Adrenal gland (tissue), 19 donors: ENCODE measurements at places on chromosomes 2 and 18.

DNA sequence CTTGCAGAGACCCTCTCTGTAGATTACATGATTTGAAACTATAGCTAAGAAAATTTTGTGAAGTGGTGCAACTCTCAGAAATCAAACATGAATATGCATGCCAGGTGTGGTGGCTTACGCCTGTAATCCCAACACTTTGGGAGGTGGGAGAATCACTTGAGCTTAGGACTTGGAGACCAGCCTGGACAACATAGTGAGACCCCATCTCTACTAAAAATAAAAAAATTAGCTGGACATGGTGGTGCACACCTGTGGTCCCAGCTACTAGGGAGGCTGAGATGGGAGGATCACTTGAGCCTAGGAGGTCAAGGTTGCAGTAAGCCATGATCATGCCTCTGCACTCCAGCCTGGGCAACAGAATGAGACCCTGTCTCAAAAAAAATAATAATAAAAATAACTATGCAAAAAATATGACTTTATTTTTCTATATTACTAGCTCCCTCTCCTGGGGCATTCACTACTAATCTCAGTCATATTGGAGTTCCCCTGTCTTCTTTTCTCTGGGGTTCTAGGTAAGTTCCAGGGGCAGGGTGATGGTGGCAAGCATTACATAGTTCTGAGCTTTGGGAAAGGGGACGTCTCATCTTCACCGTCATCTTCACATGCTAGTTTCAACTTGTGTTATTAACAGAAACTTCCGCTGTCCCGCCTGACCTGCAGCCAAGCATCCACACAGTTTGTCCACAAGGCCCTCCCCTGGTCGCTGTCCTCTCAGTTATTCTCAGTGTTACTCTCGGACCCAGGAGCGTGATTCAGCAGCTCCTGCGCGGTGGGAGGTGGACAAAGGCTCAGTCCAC is 96.8 kb upstream of the MBOAT2 start:
- DNase-seq = no peak

DNA sequence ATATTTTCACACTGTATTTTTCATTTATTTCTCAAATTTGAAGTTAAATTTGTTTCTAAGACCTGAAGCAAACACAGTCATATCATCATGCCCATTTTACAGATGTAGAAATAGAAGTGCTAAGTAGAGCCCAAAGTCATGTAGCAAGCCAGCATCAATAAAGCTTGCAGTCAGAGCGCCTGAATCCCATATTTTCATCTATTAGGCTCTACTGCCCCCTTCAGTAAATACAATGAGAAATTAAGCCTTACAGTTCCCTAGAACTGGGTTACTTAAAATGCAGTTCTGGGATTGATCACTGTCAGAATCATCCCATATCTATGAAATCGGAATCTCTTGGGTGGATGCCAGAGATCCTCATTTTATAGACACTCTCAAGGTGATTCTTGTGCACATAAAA is 419.9 kb downstream of the TGIF1 start:
- peak; percentile 36 for DNase-seq

- no peak for DNase-seq
Measured at GRCh38 chr2:189440644-189440946, 679 bp upstream of the WDR75 start.

- no peak for DNase-seq
Measured at GRCh38 chr18:65365245-65365980, 385.4 kb upstream of the CDH7 start.

- DNase-seq = no peak
Measured at GRCh38 chr2:27773959-27774358, 2.4 kb downstream of the MRPL33 start.

DNA sequence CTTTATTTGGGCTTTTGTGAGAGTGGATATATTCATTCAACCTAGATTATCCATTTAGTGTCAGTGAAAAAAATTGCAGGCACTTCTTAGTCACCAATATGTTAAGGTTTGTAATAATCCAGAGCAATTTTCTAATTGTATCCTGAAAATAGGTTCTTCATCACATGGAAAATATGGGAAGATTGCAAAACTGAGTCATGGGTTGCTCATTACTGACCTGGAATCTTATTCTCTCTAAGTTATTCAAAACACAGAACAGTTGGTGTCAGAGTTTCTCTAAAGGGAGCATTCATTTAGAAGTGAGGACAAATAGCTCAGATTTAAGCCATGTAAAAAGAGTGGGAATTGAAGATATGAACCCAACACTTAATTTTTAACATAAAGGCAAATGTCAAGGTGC is 181.3 kb downstream of the IKZF2 start:
- no peak for DNase-seq

- DNase-seq = no peak
Measured at GRCh38 chr2:124180635-124181034, 155.5 kb downstream of the CNTNAP5 start.

DNA sequence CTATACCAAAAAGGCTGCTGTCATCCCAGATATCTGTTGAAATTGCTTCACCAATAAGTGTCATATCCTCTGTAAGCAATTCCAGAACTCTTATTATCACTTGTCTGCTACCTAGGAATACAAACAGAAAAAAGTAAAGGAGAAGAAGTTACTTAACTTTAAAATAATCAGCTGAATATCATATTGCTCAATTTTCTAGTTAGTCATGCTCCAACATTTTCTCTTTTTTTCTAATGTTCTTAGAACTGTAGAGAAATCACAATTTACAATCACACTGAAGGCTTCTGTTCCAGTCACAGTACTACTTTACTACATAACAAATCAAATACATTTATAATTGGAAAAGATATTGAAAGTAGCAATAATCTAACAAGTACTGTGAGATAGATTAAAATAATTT is 17.4 kb downstream of the RTTN start:
- no peak for DNase-seq

DNA sequence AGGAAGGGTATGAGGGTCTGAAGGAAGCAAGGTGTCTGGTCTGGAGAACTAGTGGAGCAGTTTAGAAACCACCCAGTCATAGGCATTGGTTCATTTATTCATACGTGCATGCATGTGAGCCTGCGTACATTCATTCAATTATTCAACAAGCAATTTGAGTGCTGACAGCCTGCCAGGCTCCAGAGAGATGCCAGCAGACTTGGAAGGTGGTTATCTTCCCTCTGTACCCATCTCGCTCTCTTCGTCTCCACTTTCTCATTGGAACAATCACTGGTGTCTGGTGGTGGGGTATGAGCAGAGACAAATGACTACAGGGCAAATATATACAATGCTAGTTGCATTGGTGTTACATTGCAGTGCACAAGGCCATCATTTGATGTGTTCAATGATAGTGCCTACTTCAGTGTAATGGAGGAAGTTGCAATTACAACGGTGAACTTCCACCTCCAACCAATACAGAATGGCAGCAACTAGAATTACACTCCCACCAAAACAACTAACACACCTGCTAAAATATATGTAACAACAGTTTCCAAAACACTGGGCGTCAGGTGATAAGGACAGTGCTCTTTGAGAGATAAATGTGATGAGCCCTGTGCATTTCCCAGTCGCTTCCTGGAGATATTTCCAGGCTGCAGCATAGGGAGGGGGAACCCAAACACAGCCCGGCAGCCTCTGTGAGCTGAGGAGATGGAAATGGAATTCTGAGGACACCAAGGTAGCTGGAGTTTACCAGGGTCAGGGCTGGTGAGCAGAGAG is 32.6 kb upstream of the CNGA3 start:
- DNase-seq = no peak

GRCh38 chr2:138881126-138881525 is 100.9 kb upstream of the NXPH2 start:
- no peak for DNase-seq

DNA sequence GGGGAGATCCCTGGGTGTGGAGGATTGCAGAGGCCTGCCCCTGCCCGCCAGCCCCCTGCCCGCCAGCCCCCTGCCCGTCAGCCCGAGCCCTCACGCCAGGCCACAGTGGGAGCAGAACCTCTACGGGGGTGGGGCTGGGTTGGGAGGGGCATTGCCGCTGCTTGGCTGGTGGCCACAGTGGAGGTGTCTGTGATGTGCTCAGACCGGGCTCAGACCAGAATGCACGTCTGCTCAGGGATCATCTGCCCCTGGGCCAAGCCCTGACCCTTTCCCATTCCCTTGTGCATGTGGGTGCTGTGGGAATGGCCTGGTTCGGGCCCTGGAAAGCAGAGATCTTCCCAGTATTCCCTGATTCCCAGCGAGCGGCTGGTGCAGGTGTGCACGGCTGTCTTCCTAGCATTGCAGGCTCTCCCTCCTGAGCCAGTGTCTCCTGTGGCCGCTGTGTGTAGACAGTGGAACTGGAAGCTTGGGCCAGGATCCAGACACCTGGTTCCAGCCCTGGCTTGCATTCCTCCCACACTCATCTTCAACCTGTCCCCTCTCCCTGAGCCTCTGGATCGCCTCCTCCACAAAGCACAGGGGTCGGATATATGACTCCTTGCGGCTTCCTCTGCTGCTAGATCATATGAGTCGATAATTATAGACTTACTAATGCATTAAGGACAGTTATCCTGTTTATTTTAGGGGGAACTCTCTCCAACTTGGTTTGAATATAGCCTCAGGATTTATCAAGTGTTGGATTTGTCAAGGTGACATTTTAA is 161.6 kb downstream of the LDLRAD4 start:
- DNase-seq = no peak

- no peak for DNase-seq
Measured at GRCh38 chr18:22149710-22150109, 19.7 kb upstream of the GATA6 start.

- DNase-seq = no peak
Measured at GRCh38 chr2:231951452-231952035, 10.0 kb upstream of the DIS3L2 start.

- DNase-seq = no peak
Measured at GRCh38 chr2:184004289-184004947, 593.9 kb upstream of the ZNF804A start.

- DNase-seq = no peak
Measured at GRCh38 chr2:216545359-216545758, 46.7 kb downstream of the RPL37A start.

DNA sequence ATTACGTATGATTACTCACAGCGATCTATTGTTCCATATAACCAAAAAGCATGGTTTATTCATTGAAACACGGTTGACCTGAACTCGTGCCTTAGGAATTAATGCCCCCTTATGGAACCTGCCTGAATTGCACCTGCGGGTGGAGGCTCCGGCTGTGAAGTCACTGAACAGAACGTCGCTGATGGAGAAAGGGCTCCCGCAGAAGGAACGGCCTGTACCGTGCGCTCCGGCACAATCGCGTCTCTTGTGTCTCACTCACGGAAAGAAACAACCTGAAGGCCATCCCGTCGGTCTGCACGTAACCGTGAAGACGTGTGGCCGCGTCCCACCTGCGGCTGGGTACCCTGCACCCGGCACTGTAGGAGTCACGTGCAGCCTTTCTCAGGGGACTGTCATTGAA is 133.1 kb downstream of the NFATC1 start:
- DNase-seq = peak; percentile 47

DNA sequence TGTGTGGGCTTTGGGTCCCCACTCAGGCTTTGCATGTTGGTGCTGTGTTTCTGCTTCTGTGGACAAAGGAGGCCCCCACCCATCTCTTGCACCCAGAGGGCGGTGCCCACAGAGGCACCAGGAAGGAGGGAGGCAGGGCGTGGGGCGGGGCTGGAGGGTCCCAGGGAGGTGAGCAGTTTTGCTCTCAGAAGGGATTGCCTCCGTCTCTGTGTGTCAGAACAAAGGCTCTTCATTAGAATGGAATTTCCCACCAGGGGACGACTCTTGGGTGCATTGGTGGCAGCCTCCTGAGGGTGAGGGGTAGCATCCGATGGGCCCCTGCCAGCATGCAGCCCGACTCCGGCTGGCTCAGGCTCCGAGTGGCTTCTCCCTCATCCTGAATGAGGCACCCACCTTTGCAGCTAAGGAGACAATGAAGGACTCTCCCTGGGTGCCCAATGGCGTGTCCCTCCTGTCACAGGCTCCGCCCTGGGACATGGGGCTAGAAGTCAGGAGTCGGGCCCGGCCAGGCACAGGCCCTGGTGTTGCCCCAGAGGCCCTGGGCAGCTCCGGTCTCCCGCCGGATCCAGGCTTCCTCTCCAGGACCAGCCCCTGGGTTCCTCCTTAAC is 7.0 kb upstream of the ERFE start:
- DNase-seq = no peak

- DNase-seq = no peak
Measured at GRCh38 chr18:47680488-47680887, 250.0 kb downstream of the SMAD2 start.

- DNase-seq = no peak
Measured at GRCh38 chr2:161315380-161315779, 7.2 kb downstream of the PSMD14 start.

GRCh38 chr2:61266632-61267505 is 104.9 kb downstream of the C2orf74 start:
- no peak for DNase-seq

DNA sequence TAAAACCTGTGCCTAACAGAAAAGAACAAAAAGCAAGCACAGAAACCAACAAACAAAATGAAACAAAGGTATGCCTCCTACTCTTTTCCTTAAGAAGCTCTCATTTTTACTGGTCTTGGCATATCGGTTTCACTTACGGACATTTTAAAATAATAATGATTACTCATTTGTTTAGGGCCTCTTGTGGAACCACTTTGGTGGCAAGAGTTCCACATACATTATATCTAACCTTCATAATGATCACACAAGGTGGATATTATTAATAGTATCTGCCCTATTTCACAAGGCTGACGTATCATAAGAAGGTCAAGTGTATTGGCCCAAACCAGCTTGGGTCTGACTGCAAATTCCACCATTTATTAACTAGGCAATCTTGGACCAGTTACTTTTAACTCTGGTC is 304.7 kb downstream of the TCF4 start:
- no peak for DNase-seq

DNA sequence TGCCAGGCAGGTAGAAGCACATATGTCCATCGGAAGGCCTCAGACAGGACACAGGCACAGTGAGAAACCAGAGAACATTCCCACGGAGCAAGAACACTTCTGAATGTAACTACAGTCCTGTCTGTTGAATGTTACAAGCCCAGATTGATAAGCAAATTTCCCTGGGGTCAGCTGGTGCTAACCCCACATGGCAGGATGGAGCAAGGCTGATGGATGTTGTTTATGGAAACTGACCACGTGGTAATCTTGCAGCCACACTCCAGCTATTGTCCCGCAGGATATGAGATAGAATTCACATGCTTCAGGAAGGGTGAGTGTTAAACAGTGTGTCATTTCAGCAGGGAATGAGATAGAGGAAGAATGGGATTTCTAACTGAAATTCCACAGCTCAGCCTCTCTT is 138.8 kb upstream of the COPS8 start:
- no peak for DNase-seq

- no peak for DNase-seq
Measured at GRCh38 chr2:153509133-153509532, 30.6 kb upstream of the RPRM start.
